Activated CD4-positive, alpha-beta memory T cell treated with anti-CD3 and anti-CD28 coated beads, Interleukin-2, amount 10 ng/mL, durations not matched to agents 7 days and 5 days (primary cell): ENCODE measurements at places on chromosomes 3 and 15. TPM values are rescaled to one million over a fixed set of nuclear protein-coding genes. Genes with fewer than 3 reads are reported as not detected.

CIDEC gene
- total RNA-seq = not detected

GOLGA6L7 gene
- not detected for total RNA-seq

CCDC9B gene
- 2.0 TPM for total RNA-seq

KCNMB2 gene
- not detected for total RNA-seq

RHOV gene
- total RNA-seq = not detected

INKA1 gene
- 0.48 TPM for total RNA-seq

GOLGA6B gene
- not detected for total RNA-seq

TRIM42 gene
- not detected for total RNA-seq

ADGRG7 gene
- not detected for total RNA-seq

COLQ gene
- 5.2 TPM for total RNA-seq

STRIT1 gene
- total RNA-seq = not detected

POLR2H gene
- total RNA-seq = 79.3 TPM

CCR1 gene
- total RNA-seq = 20.0 TPM

DNA sequence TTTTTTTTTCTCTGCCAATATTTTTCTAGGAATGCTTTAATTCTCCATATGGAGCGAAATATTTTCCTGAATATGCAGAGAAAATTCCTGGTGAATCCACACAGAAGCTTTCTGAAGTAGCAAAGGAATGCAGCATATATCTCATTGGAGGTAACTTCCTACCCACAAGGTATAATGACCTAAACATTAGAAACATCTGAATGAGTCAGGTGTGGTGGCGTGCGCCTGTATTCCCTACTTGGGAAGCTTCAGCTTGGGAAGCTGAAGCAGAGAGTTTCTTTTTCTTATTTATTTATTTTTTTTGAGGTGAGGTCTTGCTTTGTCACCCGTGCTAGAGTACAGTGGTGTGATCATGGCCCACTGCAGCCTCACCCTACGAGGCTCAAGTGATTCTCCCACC, 5.2 kb downstream of the NIT2 start:
- H3K36me3 ChIP-seq = peaks cover 41% of the 10 kb centered on the region
- H3K27ac ChIP-seq = no peak overlapping the region
- no peak overlapping the region for H3K4me3 ChIP-seq

- H3K36me3 ChIP-seq = peaks cover 8% of the 10 kb centered on the region
- no peaks in the 10 kb centered on the region for H3K27me3 ChIP-seq
- no peaks in the 10 kb centered on the region for H3K4me1 ChIP-seq
- H3K4me3 ChIP-seq = no peak overlapping the region
These were observed 20.9 kb downstream of the BBX start for GRCh38 chr3:107543666-107544065.

GRCh38 chr3:52216585-52217408, 8.6 kb downstream of the TLR9 start:
- H3K27ac ChIP-seq = peak overlapping the region; percentile 97
- H3K27me3 ChIP-seq = no peaks in the 10 kb centered on the region
- H3K4me1 ChIP-seq = peaks cover 77% of the 10 kb centered on the region
- DNase-seq = peak; percentile 64
- peaks cover 44% of the 10 kb centered on the region for H3K36me3 ChIP-seq
- H3K4me3 ChIP-seq = peak overlapping the region; percentile 65

DNA sequence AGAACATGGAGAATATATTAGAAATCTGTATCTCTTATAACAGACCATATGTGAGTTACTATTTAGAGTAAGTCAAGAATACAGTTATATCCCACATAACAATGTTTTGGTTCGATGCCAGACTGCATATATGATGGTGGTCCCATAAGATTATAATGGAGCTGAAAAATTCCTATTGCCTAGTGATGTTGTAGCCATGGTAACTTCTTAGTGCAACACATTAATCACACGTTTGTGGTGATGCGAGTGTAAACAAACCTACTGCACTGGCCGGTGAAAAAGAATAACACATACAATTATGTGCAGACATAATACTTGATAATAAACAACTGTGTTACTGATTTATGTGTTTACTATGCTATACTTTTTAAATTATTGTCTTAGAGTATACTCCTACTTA, 69.8 kb upstream of the MNS1 start:
- H3K36me3 ChIP-seq = no peaks in the 10 kb centered on the region
- DNase-seq = no peak
- H3K4me3 ChIP-seq = no peak overlapping the region
- peaks cover 2% of the 10 kb centered on the region for H3K27me3 ChIP-seq

- H3K36me3 ChIP-seq = no peaks in the 10 kb centered on the region
- no peak overlapping the region for H3K4me3 ChIP-seq
- H3K27me3 ChIP-seq = no peaks in the 10 kb centered on the region
- no peak for DNase-seq
- no peak overlapping the region for H3K27ac ChIP-seq
These were observed 774.7 kb upstream of the NECTIN3 start for GRCh38 chr3:110296885-110297284.

- H3K27me3 ChIP-seq = peaks cover 10% of the 10 kb centered on the region
- no peak for DNase-seq
- no peak overlapping the region for H3K27ac ChIP-seq
- no peak overlapping the region for H3K4me3 ChIP-seq
- H3K4me1 ChIP-seq = no peaks in the 10 kb centered on the region
These were observed 23.8 kb upstream of the FBLN2 start for GRCh38 chr3:13524979-13525669.

GRCh38 chr3:72273615-72274014, 488.7 kb upstream of the PROK2 start:
- H3K27ac ChIP-seq = no peak overlapping the region
- no peaks in the 10 kb centered on the region for H3K36me3 ChIP-seq
- H3K4me3 ChIP-seq = no peak overlapping the region

GRCh38 chr3:74106925-74107324, 482.2 kb upstream of the PDZRN3 start:
- H3K36me3 ChIP-seq = no peaks in the 10 kb centered on the region
- no peaks in the 10 kb centered on the region for H3K27me3 ChIP-seq
- H3K4me3 ChIP-seq = no peak overlapping the region
- no peak overlapping the region for H3K27ac ChIP-seq

DNA sequence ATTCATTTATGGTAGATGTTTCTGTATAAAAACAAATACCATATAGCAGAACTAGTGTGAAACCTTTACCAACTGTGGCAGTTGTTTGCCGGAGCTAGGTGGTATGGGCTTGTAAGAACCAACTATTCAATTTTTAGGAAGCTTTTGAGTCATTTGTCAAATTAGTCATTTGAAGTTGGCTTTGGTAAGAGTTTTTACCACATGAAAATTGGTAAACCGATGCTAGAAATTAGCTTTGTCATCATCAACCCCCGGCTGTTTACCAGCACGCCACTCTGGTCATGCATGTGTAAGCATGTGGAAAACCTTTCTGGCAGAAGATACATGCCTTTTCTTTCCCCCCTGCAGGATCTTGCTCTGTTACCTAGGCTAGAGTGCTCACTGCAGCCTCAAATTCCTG, 63.3 kb downstream of the IL1RAP start:
- H3K27ac ChIP-seq = no peak overlapping the region
- DNase-seq = peak; percentile 27
- H3K4me3 ChIP-seq = no peak overlapping the region
- H3K27me3 ChIP-seq = no peaks in the 10 kb centered on the region

- DNase-seq = no peak
- peak overlapping the region; percentile 72 for H3K4me3 ChIP-seq
- peaks cover 54% of the 10 kb centered on the region for H3K27me3 ChIP-seq
These were observed 927 bp downstream of the CHDH start for GRCh38 chr3:53845103-53845880.

GRCh38 chr3:66490984-66491383, 9.8 kb downstream of the LRIG1 start:
- no peak for DNase-seq
- H3K27me3 ChIP-seq = no peaks in the 10 kb centered on the region
- peaks cover 20% of the 10 kb centered on the region for H3K36me3 ChIP-seq
- H3K27ac ChIP-seq = peak overlapping the region; percentile 83

DNA sequence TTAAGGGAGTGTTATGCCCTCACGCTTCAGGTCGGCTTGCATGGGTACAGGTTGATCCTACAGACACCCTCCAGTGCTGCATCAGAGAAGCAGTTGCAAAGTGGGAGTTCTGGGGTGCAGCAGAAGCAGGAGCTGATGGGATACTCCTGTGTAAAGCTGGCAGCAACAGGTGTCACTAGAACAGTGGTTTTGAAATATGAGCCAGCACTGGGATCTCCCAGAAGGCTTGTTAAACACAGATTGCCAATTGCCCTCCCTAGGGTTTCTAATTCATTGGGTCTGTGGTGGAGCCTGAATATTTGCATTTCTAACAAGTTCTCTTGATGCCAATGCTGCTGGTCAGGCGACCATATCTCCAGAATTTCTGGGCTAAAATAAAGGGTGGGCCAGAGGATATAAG, 350.4 kb downstream of the CLSTN2 start:
- H3K4me1 ChIP-seq = no peaks in the 10 kb centered on the region
- no peak overlapping the region for H3K27ac ChIP-seq
- DNase-seq = no peak
- H3K4me3 ChIP-seq = no peak overlapping the region

GRCh38 chr15:35886765-35887164, 340.8 kb upstream of the DPH6 start:
- H3K4me1 ChIP-seq = no peaks in the 10 kb centered on the region
- no peaks in the 10 kb centered on the region for H3K36me3 ChIP-seq
- no peak overlapping the region for H3K27ac ChIP-seq
- H3K4me3 ChIP-seq = no peak overlapping the region
- no peak for DNase-seq

DNA sequence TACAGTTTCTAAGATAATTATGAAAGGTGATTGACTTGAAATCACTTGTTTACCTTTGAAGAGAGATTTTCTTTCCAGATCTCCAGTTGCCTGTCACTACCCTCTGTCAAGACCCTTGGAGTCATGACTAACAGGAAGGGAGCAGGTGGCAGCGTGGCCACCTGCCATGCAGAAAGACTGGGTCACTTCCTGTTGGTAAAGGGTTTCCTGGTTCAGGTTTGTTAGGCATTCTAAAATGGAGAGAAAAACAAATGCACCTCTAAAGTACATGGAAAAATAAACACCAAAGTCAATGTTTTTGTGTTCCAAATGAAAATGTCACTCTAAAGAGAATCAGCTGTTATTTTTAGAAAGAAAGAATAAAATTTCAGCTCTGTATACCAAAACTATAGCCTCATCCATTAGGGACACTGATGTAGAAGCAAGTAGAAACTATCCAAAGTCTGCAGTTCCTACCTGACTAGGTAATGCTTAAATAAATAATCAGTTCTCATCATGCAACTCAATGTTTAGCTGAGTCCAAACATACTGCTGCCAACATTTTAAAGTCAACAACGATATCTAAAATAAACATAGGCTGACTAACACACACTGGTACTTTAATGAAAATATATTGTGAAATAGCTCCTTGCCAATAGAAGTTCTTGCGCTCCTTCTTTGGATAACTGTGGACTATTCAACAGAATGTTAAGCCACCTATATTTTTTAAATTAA, 23.9 kb upstream of the TM4SF1 start:
- H3K4me1 ChIP-seq = no peaks in the 10 kb centered on the region
- no peak for DNase-seq
- peaks cover 17% of the 10 kb centered on the region for H3K27me3 ChIP-seq
- no peak overlapping the region for H3K27ac ChIP-seq
- H3K36me3 ChIP-seq = no peaks in the 10 kb centered on the region

DNA sequence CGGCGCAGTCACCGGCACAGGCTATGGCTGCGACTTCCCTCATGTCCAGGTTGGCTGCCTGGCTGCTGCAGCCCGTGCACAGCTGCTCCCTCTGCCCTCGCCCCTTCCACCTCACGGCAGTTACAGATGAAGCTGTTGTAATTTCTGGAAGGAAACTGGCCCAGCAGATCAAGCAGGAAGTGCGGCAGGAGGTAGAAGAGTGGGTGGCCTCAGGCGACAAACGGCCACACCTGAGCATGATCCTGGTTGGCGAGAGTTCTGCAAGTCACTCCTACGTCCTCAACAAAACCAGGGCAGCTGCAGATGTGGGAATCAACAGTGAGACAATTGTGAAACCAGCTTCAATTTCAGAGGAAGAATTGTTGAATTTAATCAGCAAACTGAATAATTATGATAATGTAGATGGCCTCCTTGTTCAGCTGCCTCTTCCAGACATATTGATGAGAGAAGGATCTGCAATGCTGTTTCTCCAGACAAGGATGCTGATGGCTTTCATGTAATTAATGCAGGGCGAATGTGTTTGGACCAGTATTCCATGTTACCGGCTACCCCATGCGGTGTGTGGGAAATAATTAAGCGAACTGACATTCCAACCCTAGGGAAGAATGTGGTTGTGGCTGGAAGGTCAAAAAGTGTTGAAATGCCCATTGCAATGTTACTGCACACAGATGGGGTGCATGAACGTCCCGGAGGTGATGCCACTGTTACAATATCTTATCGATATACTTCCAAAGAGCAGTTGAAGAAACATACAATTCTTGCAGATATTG, 13.2 kb upstream of the GNB4 start:
- H3K4me3 ChIP-seq = peak overlapping the region; percentile 27
- H3K27me3 ChIP-seq = peaks cover 8% of the 10 kb centered on the region
- H3K36me3 ChIP-seq = no peaks in the 10 kb centered on the region
- H3K4me1 ChIP-seq = peaks cover 9% of the 10 kb centered on the region

DNA sequence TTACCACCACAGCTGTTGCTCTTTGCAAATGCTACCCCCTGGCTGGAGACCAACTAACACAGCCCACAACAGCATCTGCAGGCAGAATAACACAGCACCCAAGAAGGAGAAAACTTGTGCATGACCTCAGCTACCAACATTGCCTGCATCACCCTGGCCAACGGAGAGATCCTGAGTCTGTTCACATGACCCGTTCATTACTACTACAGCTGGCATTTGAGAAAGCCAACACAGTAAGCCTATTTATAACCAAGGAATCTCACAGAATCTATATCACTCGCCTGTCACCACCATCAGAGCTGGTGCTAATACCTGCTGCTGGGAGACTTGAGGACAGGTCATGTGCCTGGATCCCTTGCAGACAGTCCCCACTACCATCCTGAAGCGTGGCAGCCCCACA, 215.2 kb downstream of the POLQ start:
- no peaks in the 10 kb centered on the region for H3K36me3 ChIP-seq
- H3K4me1 ChIP-seq = no peaks in the 10 kb centered on the region
- H3K27me3 ChIP-seq = peaks cover 6% of the 10 kb centered on the region
- no peak overlapping the region for H3K27ac ChIP-seq
- no peak for DNase-seq
- H3K4me3 ChIP-seq = no peak overlapping the region

DNA sequence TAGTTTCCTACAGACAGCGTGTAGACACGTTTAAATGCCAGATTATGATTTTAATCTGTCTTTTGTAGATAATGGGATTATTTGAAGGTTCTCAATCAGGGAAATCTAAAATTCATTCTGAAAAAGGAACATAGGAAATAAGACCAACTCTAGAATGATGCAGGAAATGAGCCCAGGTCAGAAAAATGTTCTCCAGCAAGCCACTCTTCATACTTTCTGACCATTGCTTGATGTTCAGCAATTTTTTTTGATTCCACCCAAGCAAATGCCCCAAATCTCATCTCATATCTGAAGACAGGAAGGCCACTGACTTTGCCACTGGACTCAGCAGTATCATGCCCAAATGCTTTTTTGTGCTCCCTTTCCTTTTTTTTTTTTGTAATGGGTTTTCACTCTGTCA, 373.4 kb downstream of the LPP start:
- H3K27me3 ChIP-seq = no peaks in the 10 kb centered on the region
- no peaks in the 10 kb centered on the region for H3K4me1 ChIP-seq
- H3K27ac ChIP-seq = no peak overlapping the region

- peaks cover 14% of the 10 kb centered on the region for H3K36me3 ChIP-seq
- DNase-seq = no peak
- no peaks in the 10 kb centered on the region for H3K27me3 ChIP-seq
- H3K4me3 ChIP-seq = no peak overlapping the region
- H3K27ac ChIP-seq = no peak overlapping the region
These were observed 88.1 kb downstream of the IQSEC1 start for GRCh38 chr3:12985148-12985547.
